ENCODE measurements at places on chromosomes 7 and 10.

- no peak for DNase-seq
Measured at GRCh38 chr7:3301831-3302618, 973 bp downstream of the SDK1 start.

DNA sequence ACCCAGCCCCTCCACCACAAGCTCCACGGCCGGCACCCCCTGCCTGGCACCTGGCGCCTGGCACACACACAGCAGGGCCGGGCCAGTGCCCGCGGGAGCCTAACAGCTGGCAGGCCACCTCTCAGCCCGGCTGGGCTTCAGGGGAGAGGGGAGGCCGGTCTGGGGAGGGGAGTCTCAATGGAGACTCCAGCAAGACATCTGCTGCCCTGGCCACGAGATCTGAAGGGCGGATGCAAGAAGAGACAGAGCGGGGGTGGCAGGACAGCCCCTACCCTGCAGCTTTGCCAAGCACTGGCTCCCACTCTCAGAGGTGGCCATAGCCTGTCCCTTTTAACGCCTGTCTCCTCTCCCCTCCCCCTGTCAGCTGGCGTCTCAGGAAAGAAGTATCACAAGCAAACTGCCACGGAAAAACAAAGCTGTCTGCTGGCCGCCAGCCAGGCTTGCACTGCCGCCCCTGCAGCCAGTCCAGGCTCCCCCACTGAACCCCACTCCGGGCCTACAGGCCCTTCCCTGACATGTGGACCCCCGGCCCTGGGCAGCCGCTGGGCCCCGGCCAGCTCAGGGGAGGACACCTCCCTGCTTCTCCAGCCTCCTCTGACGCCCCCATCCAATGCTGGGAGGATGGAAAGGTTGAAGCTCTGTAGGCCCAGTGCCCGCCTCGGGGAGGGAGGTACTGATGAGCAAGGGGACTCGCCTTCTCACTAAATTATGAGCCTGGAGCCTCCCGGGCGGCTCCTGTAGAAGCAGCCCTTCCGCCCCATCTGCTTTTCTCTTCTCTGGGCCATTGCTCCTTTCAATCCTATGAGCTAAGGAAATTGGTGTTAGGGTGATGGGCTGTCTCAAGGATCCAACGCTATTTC lies 178.4 kb downstream of the ARHGAP12 start:
- DNase-seq: peak; percentile 95

DNA sequence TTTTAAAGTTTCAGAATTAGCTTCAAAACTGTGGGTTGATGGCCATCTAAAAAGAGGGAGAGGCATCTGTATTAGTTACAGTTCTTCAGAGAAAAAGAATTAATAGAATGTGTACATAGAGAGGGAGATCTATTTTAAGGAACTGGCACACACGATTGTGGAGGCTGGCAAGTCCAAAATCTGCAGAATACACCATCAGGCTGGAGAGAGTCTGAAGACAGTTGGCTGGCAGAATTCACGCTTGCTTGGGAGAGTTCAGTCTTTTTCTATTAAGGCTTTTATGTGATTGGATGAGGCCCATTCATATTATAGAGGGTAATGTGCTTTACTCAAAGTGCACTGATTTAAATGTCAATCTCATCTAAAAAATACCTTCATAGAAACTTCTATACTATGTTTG lies 135.1 kb upstream of the SORCS1 start:
- DNase-seq: no peak

- DNase-seq: no peak
Measured at GRCh38 chr7:22712999-22713398, 14.0 kb upstream of the IL6 start.

DNA sequence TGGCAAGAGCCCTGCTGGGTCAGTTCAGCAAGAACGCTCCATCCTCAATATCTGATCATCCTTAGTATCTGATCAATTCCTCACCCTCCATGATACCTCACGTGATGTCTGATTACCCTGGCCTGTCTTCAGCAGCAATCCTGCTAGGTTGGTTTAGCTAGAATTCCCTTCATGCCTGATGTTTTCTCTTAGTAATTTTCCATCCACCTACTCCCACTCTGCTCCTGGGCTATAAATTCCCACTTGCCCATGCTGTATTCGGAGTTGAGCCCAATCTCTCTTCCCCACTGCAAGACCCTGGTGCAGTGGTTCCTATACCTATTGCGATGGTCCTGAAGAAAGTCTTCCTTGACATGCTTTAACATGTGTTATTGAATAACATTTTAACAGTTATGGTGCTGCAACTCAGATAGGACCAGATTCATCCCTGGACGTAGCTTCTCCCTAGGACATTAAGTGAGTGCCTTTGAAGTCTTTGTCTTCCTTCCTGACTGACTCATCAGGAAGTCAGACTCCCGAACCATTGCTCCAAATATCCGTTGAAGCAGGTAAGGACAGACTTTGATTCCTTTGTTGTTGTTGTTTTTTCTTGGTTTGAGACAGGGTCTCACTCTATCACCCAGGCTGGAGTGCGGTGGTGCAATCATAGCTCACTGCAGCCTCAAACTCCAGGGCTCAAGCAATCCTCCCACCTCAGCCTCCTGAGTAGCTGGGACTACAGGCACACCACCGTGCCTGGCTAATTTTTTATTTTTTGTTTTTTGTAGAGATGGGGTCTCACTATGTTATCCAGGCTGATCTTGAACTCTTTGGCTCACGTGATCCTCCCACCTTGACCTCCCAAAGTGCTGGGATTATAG lies 29.4 kb upstream of the CLDN3 start:
- DNase-seq: no peak

Measured in NCI-H446 (cell line).